Smooth muscle cell of the umbilical artery (primary cell): ENCODE measurements at places on chromosomes 7 and 10. TPM values are rescaled to one million over a fixed set of nuclear protein-coding genes. Genes with fewer than 3 reads are reported as not detected.

The TUBB8 gene
- total RNA-seq: not detected in 2 replicates

The SEMA3D gene
- 6.8 and 23.8 TPM in 2 replicates for total RNA-seq

The STOX1 gene
- 0.09 TPM in 1 of 2 replicates, not detected in the other for total RNA-seq

The RGR gene
- total RNA-seq: not detected in 2 replicates

The SDK1 gene
- total RNA-seq: 0.30 and 0.46 TPM in 2 replicates

The SCART1 gene
- total RNA-seq: 1.5 and 2.7 TPM in 2 replicates

The ANTXRL gene
- total RNA-seq: not detected in 2 replicates

The PRPS1L1 gene
- total RNA-seq: not detected in 2 replicates

The MRPS17 gene
- total RNA-seq: 6.9 and 10.7 TPM in 2 replicates

The ELN gene
- total RNA-seq: 0.09 and 0.59 TPM in 2 replicates

The SYNPO2L gene
- 0.42 TPM in 1 of 2 replicates, not detected in the other for total RNA-seq

The PODXL gene
- total RNA-seq: 0.59 and 3.5 TPM in 2 replicates

The ZP3 gene
- 0.89 and 1.8 TPM in 2 replicates for total RNA-seq

The PLEKHS1 gene
- total RNA-seq: not detected in 2 replicates

The PRKAR1B gene
- 9.2 and 14.0 TPM in 2 replicates for total RNA-seq

The UPK3B gene
- under 0.01 TPM in 1 of 2 replicates, not detected in the other for total RNA-seq

The LBX1 gene
- not detected in 2 replicates for total RNA-seq

The SEMA3E gene
- total RNA-seq: under 0.01 and 0.18 TPM in 2 replicates

The AGBL3 gene
- 0.89 and 0.97 TPM in 2 replicates for total RNA-seq

The GARIN1A gene
- 0.89 and 1.5 TPM in 2 replicates for total RNA-seq

The CTAGE4 gene
- not detected in 2 replicates for total RNA-seq

The CALHM1 gene
- total RNA-seq: not detected in 2 replicates

The GPER1 gene
- total RNA-seq: 0.59 and 1.6 TPM in 2 replicates

The SLK gene
- total RNA-seq: 43.1 and 55.2 TPM in 2 replicates

The RAMP3 gene
- total RNA-seq: not detected in 2 replicates

The IQUB gene
- total RNA-seq: 0.51 and 0.89 TPM in 2 replicates

The PPP1R17 gene
- not detected in 2 replicates for total RNA-seq
